ENCODE measurements at places on chromosomes 6 and 20. TPM values are rescaled to one million over a fixed set of nuclear protein-coding genes. Genes with fewer than 3 reads are reported as not detected.

- H3K27me3 ChIP-seq = no peaks in the 10 kb centered on the region
- no peaks in the 10 kb centered on the region for H3K36me3 ChIP-seq
- H3K4me3 ChIP-seq = no peak overlapping the region
- H3K27ac ChIP-seq = no peak overlapping the region
- no peak for DNase-seq
These were observed 16.2 kb downstream of the L3MBTL3 start for GRCh38 chr6:130034378-130035146.

CDH26 gene
- total RNA-seq = 0.58 TPM

- no peak overlapping the region for H3K27ac ChIP-seq
- DNase-seq = peak; percentile 84
- no peak overlapping the region for H3K4me3 ChIP-seq
- H3K27me3 ChIP-seq = no peaks in the 10 kb centered on the region
- H3K36me3 ChIP-seq = no peaks in the 10 kb centered on the region
These were observed 46.0 kb downstream of the GTF2H5 start for GRCh38 chr6:158213925-158214674.

GRCh38 chr6:34315780-34316179, 67.0 kb upstream of the SMIM29 start:
- no peaks in the 10 kb centered on the region for H3K36me3 ChIP-seq
- no peaks in the 10 kb centered on the region for H3K27me3 ChIP-seq
- H3K27ac ChIP-seq = no peak overlapping the region

GRCh38 chr6:161747506-161747905, 473.6 kb upstream of the AGPAT4 start:
- H3K4me1 ChIP-seq = no peaks in the 10 kb centered on the region
- no peaks in the 10 kb centered on the region for H3K36me3 ChIP-seq
- no peaks in the 10 kb centered on the region for H3K27me3 ChIP-seq
- no peak overlapping the region for H3K27ac ChIP-seq

METTL24 gene
- total RNA-seq = 6.4 TPM

GRCh38 chr6:66605971-66606370, 898.9 kb upstream of the EYS start:
- DNase-seq = no peak
- no peaks in the 10 kb centered on the region for H3K36me3 ChIP-seq
- no peaks in the 10 kb centered on the region for H3K4me1 ChIP-seq
- no peaks in the 10 kb centered on the region for H3K27me3 ChIP-seq
- H3K4me3 ChIP-seq = no peak overlapping the region
- no peak overlapping the region for H3K27ac ChIP-seq

GRCh38 chr6:80477591-80477990, 371.1 kb downstream of the BCKDHB start:
- no peak for DNase-seq
- H3K36me3 ChIP-seq = no peaks in the 10 kb centered on the region
- no peak overlapping the region for H3K27ac ChIP-seq
- no peaks in the 10 kb centered on the region for H3K4me1 ChIP-seq
- no peak overlapping the region for H3K4me3 ChIP-seq

SEC23B gene
- total RNA-seq = 55.9 TPM

HLA-DMB gene
- total RNA-seq = 0.46 TPM

GRCh38 chr6:90714319-90714718, 127.4 kb upstream of the MAP3K7 start:
- peaks cover 100% of the 10 kb centered on the region for H3K27me3 ChIP-seq
- no peaks in the 10 kb centered on the region for H3K36me3 ChIP-seq
- H3K4me3 ChIP-seq = no peak overlapping the region
- no peak overlapping the region for H3K27ac ChIP-seq
- H3K4me1 ChIP-seq = no peaks in the 10 kb centered on the region

DNA sequence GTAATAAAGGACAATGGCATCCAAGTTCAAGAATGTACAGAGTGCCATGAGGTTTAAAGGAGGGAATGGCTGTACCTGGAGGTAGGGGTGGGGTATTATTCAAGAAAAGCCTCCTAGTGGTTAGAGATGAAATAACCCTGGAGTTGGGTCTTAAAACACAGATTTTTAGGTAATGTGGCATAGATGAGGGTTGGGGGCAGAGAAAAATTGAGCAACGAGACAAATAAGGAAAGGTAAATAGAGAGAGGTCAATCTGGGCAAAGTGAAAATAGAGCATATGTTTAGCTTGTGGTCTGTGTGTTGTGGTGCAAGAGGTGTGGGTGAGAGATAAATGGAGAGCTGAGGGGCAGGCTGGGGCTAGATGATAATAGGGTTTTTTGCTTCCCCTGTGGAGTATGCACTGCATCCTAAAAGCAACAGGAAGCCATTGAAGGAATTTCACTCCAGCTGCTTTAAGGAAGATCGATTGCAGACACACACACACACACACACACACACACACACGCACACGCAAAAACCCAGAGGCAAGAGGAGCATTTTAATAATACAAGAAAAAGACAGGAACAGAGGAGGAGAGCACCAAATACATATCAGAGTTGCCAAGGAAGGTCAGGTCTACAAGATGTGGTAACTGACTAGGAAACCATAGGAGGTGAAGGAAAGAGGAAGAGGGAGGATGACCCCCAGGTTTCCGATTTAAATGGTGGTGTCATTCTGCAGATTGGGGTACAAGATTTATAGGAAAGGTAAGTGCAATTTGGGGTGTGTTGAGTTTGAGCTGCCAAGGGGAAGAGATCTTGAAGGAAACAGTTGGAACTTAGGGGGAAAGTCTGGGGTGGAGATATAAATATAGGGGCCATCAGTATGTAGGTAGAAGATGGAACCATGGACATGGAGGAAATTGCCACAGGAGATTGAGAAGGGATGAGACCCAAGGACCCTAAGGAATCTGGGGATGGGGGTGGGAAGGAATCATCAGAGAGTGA, 31.3 kb upstream of the ADGRF1 start:
- no peaks in the 10 kb centered on the region for H3K27me3 ChIP-seq
- no peak for DNase-seq
- no peak overlapping the region for H3K27ac ChIP-seq
- no peak overlapping the region for H3K4me3 ChIP-seq
- H3K36me3 ChIP-seq = no peaks in the 10 kb centered on the region

DNA sequence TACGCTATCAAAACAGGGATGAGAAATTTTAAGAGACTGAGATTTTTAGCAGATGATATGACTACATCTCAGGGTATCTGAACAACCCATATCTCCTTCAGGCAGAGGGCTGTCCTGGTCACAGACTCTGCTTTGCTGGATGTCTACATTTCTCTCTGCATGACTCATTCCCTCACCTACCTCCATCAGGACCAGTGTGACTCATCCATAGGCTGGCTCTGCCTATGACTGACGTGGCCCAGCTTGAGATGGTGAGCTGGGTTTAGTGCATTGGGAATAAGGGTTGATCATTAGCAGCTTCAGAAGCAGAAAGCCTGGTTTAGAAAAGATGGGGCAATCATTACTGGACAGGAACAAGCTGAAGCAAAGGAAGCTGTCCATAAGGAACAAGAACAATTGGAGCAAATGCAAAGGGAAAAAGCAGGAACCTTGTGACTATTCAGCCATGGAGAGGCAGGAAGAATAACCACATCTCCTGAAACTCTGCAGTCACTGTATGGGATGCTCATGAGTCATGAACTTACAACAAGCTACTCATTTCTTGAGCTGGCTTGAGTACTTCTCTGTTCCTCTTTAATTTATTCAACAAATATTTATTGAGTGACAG, 86.4 kb upstream of the CBLN4 start:
- no peaks in the 10 kb centered on the region for H3K27me3 ChIP-seq
- DNase-seq = no peak
- no peaks in the 10 kb centered on the region for H3K36me3 ChIP-seq
- H3K27ac ChIP-seq = no peak overlapping the region
- H3K4me3 ChIP-seq = no peak overlapping the region
- no peaks in the 10 kb centered on the region for H3K4me1 ChIP-seq

CRISP2 gene
- not detected for total RNA-seq

DNA sequence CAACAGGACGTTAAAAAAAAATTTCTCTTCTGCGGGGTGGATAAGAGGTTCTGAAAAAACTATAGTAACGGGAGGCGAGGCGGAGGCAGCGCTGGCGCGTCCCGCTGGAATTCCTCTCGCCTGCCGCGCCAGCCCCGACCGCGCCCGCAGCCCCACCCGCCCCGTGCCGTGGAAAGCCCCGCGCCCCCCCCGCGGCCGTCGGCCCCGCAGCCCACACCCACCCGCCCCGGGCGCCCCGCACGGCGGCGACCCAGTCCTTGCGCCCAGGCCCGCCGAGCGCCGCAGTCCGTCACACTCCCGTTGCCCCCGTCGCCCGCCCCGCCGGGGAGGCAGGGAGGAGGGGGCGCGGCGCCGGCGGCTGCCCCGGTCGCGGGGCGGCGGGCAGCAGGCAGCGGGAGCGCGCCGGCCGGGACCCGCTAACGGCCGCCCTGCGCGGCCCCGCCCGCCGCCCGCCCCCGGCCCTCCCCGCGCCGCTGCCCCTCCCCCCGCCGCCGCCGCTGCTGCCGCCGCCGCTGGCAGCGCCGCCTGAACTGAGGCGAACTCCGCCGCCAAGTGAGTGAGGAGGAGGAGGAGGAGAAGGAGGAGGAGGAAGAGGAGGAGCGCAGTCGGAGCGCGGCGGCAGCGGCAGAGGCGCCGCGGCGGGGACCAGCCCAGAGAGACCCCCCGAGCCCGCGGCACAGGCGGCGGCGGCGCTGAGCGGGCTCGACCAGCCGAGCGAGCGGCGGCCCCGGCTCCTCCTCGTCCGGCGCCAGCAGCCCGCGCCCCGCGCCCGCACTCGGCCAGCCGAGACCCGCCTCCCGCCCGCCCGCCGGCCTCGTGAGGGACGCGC, at the start of gene QKI:
Gene QKI, plus strand, starts transcription at position 602 of the 829 bp plus-strand sequence. CDS start 476 bp downstream, outside the sequence.
- H3K27me3 ChIP-seq = no peaks in the 10 kb centered on the region
- DNase-seq = peak; percentile 80
- peaks cover 30% of the 10 kb centered on the region for H3K4me1 ChIP-seq
- peak within 1 kb of the TSS; percentile 90 for H3K27ac ChIP-seq

IPCEF1 gene
- total RNA-seq = 1.6 TPM

DNA sequence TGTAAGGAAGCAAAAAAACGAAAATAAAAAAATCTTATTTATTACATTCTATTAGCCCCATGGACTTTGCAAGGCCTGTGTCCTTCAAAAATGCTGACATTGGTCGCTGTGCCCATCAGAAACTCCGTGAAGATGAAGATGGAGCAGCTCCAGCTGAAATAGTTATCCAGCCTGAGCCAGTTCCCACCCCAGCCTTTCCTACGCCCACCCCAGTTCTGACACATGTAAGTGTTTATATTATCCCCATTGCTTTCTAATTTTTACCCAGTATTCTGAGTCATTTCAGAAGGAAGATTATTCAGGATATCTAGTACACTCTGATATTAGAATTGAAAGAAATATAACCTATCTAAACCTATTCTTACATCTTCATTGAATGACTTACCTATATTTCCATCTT, 217.7 kb downstream of the ARHGAP18 start:
- DNase-seq = no peak
- H3K27ac ChIP-seq = peak overlapping the region; percentile 92
- no peaks in the 10 kb centered on the region for H3K27me3 ChIP-seq
- H3K36me3 ChIP-seq = no peaks in the 10 kb centered on the region
- no peak overlapping the region for H3K4me3 ChIP-seq

DNA sequence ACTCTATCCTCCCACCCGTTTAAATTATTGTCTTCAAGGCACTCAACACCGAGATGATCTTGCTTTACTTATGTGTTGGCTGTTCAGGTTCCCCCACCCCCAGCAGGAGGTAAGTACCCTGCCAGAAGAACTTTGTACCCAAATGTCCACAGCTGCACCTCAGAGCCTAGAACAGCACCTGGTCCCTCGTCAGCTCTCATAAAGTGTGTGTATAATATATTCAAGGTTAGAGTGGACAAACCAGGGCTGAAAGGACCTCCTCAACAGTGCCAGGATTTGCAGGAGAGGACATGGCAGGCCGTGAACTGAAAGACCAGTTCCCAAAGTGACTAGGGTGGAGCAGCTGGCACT, 5.9 kb upstream of the CPXM1 start:
- H3K4me3 ChIP-seq = no peak overlapping the region
- no peaks in the 10 kb centered on the region for H3K36me3 ChIP-seq
- peaks cover 45% of the 10 kb centered on the region for H3K27me3 ChIP-seq
- no peaks in the 10 kb centered on the region for H3K4me1 ChIP-seq
- no peak overlapping the region for H3K27ac ChIP-seq

ULBP1 gene
- total RNA-seq = 7.0 TPM

DNA sequence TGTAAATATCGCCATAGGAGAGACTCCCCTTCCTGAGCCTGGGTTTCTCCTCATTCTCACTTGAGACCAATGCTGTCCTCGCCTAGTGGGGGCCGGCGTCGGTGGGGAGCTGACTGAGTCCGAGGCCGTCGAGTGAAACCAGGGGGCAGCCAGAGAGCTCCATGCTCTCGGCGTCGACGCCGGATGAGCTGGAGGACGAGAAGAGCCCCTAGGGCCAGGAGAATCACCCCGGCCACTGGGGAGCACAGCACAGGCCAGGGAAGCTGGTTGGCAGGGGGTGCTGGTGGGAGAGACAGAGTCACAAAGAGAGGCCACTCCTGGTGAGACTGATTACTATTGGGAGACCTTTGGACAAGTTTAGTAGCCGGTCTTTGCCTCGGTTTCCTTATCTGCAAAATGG, 6.4 kb upstream of the GPSM3 start:
- no peak overlapping the region for H3K27ac ChIP-seq
- H3K36me3 ChIP-seq = no peaks in the 10 kb centered on the region
- H3K27me3 ChIP-seq = no peaks in the 10 kb centered on the region
- no peak for DNase-seq

- no peak overlapping the region for H3K27ac ChIP-seq
- no peaks in the 10 kb centered on the region for H3K4me1 ChIP-seq
- H3K4me3 ChIP-seq = no peak overlapping the region
- no peaks in the 10 kb centered on the region for H3K36me3 ChIP-seq
- DNase-seq = no peak
These were observed 207.9 kb upstream of the EYA4 start for GRCh38 chr6:133033263-133033662.

DNA sequence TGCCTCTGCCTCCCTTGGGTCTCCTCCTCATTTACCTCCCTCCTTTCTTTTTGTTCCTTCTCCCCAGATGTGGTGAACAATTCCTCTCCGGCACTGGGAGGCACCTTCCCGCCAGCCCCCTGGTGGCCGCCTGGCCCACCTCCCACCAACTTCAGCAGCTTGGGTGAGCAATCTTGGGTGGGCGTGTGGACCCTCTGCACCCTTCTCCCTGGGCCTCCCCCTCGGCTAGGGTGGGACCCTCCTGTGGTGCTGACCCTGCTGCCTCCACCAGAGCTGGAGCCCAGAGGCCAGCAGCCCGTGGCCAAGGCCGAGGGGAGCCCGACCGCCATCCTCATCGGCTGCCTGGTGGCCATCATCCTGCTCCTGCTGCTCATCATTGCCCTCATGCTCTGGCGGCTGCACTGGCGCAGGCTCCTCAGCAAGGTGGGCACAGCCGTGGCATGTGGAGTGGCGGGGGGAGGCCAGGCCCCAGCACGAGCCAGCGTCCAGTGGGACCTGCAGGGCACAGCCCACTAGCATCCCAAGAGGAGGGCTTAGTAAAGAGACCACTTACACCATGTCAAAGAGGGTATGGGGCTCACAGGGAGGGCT, 8.8 kb downstream of the DDR1 start:
- no peaks in the 10 kb centered on the region for H3K27me3 ChIP-seq
- H3K4me1 ChIP-seq = peaks cover 14% of the 10 kb centered on the region
- H3K27ac ChIP-seq = no peak overlapping the region
- peaks cover 21% of the 10 kb centered on the region for H3K36me3 ChIP-seq
- H3K4me3 ChIP-seq = no peak overlapping the region

FAM83C gene
- total RNA-seq = not detected

Measured in A673 (cell line).